ENCODE measurements at places on chromosomes 3 and 15.

GRCh38 chr3:114428044-114428595 is 134.3 kb downstream of the TIGIT start:
- no peak for DNase-seq

- no peak for DNase-seq
Measured at GRCh38 chr3:171135549-171135948, 109.0 kb upstream of the SLC2A2 start.

DNA sequence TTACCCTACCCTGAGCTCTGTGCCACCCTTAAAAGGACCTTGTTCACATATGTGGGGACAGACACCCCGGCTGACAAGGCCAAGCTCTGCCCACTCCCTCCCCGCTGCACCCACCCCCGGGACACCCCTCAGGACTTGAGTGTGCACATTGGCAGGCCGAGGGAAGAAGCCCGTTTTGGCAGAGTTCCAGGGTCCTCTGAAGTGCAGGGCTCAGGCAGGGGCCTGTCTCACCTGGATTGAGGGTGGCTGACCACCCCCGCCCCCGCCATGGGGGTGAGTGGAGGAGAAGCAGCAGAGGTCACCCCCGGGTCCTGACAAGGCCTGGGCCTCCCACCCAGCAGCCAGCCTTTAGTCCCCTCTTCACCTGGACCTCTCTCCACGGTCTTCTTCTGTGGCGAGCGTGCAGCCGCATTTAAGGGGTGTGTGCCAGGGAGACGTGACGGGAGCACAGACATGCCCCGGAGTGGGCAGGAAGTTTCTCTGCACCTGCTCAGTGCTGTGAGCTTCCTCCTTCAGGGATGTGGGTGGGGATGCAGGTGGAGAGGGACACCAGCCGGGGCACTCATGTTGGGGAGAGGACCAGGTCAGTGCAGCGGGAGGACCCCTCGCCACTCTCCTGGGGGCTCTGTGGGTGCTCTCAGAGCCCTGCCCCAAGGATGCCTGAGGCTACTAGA is 50.7 kb downstream of the LINGO1 start:
- DNase-seq: no peak

DNA sequence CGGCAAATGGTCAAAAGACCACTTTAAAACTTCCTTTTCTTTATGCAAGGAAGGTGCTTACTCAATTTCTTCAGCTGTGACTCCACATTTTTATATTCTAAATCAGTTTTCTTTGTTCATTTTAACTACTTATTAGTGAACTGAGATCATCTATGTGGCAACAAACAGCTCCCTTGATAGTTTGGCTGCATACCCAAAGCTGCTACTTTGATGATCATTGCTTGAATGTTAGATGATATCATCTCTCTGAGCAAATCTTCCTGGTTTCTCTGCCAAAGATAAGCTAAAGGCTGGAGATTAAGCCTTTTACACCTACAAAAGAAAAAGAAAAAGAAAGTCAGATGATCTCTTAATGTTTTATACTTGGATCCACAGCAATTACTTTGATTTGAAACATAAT is 95.5 kb downstream of the DPH6 start:
- DNase-seq: peak; percentile 3

- no peak for DNase-seq
Measured at GRCh38 chr3:62795978-62796657, 79.1 kb downstream of the CADPS start.

GRCh38 chr3:112508860-112509259 is 9.6 kb upstream of the BTLA start:
- DNase-seq: peak; percentile 34

GRCh38 chr3:27679691-27680090 is 42.4 kb downstream of the EOMES start:
- no peak for DNase-seq

DNA sequence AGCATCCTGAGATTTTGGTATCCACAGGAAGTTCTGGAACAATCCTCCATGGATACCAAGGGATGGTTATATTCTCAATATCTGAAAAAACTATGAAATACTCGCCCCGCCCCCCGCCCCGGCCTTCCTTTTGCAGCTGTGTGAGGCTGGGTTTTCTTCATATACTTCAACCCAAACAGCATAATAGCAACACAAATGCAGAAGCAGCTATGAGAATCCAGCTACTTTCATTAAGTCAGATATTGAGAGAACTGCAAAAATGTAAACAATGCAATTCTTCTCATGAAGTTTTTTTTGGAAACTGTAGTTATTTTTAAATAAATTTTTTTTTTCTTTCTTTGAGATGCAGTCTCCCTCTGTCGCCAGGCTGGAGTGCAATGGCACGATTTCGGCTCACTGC is 10.9 kb upstream of the IDH2 start:
- DNase-seq: no peak

- DNase-seq: no peak
Measured at GRCh38 chr3:131704098-131704497, 201.3 kb upstream of the MRPL3 start.

GRCh38 chr15:76098685-76099084 is 38.9 kb downstream of the TMEM266 start:
- no peak for DNase-seq

- peak; percentile 32 for DNase-seq
Measured at GRCh38 chr3:138137861-138138260, 5.7 kb upstream of the A4GNT start.
